ENCODE measurements at places on chromosomes 11 and 22. TPM values are rescaled to one million over a fixed set of nuclear protein-coding genes. Genes with fewer than 3 reads are reported as not detected.

ZNRD2 gene
- 29.9 TPM for total RNA-seq

MRGPRX2 gene
- total RNA-seq, result 0.16 TPM

TH gene
- total RNA-seq, result not detected

ARHGAP20 gene
- 2.3 TPM for total RNA-seq

ASCL2 gene
- total RNA-seq, result not detected

OR52I2 gene
- total RNA-seq, result not detected

FOLR2 gene
- total RNA-seq, result not detected

BRSK2 gene
- total RNA-seq, result 0.16 TPM

GRIK4 gene
- 0.16 TPM for total RNA-seq

TRPM5 gene
- total RNA-seq, result not detected

DDI1 gene
- total RNA-seq, result not detected

ATL3 gene
- 133 TPM for total RNA-seq

ABCG4 gene
- 0.09 TPM for total RNA-seq

KDM4E gene
- total RNA-seq, result not detected

FGF3 gene
- not detected for total RNA-seq

C11orf86 gene
- not detected for total RNA-seq

OR8G1 gene
- total RNA-seq, result not detected

SNRPD3 gene
- 129 TPM for total RNA-seq

APOA1 gene
- 0.69 TPM for total RNA-seq

KRTAP5-7 gene
- total RNA-seq, result not detected

MRGPRX3 gene
- total RNA-seq, result not detected

PLEKHA7 gene
- total RNA-seq, result 0.17 TPM

OR4A15 gene
- total RNA-seq, result not detected

IGSF9B gene
- total RNA-seq, result 0.79 TPM

P2RY6 gene
- not detected for total RNA-seq

CREB3L1 gene
- 19.2 TPM for total RNA-seq

All from bronchial smooth muscle cell (primary cell).